ENCODE measurements at places on chromosomes 6 and 20. TPM values are rescaled to one million over a fixed set of nuclear protein-coding genes. Genes with fewer than 3 reads are reported as not detected.
A peak's percentile ranks its signal among the peaks of the same experiment; 100 is the strongest.

The FABP7 gene
- total RNA-seq: not detected

The SLC35A1 gene
- 15.6 TPM for total RNA-seq

The FOXF2 gene
- not detected for total RNA-seq

The BFSP1 gene
- not detected for total RNA-seq

The FNDC11 gene
- total RNA-seq: 5.1 TPM

The ZNF831 gene
- total RNA-seq: 14.1 TPM

The EYA4 gene
- total RNA-seq: 0.49 TPM

The TNFRSF6B gene
- total RNA-seq: not detected

The CCDC170 gene
- not detected for total RNA-seq

DNA sequence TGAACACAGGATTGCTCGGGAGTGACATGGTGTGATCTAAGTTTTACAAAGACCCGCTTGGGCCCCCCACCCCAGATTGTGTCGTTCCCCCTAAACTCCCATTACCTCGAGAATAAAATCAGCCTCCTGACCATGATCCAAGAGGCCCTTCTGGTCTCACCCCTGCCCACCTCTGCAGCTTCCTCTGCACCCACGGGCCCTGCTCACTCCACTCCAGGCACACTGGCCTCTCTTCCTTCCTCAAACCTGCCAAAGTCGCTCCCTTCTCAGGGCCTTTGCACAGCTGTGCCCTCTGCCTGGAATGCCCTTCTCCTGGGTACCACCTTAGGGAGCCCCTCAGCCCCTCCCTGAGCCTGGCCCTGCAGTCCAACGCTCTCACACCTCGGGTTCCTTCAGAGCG, 17.9 kb downstream of the TGM2 start:
- DNase-seq: no peak

- DNase-seq: no peak
These were observed 2.7 kb downstream of the PAQR8 start for GRCh38 chr6:52364480-52365166.

DNA sequence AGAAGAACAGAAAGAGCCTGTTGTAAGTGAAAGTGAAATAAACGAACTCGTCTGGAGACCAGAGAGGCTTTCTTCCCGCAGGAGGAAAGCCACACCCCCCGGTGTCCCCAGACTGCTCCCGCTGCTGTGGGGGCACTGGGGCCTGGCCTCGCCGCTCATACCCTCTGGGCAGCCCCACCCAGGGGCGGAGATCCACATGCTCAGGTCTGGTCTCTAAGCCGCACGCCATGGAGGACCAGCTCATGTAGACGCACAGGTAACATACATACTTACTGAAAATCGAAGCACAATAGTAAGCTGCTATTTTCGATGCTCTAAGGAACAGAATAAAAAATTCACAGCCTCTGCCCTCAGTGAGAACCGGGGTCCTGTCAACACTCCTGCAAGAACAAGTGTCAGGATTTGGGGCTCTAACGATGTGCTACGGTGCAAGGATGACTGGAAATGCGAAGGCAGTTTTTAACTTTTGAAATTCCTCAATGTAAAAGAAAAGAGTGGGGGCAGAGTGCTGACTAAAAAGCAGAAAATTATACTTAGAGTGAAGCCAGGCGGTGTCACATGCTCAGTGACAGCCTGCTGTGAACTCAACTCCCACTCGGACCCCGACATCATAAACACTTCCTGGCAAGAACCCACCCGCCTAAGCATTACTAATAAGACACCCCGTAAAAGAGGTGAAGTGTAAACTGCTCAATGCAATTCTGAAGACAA, 110.5 kb downstream of the IRF4 start:
- peak; percentile 48 for DNase-seq

GRCh38 chr6:71502956-71503355, 214.3 kb downstream of the OGFRL1 start:
- DNase-seq: no peak

GRCh38 chr6:42674780-42675179, 47.6 kb downstream of the PRPH2 start:
- no peak for DNase-seq

GRCh38 chr6:36314221-36315014, 22.3 kb downstream of the BNIP5 start:
- no peak for DNase-seq

DNA sequence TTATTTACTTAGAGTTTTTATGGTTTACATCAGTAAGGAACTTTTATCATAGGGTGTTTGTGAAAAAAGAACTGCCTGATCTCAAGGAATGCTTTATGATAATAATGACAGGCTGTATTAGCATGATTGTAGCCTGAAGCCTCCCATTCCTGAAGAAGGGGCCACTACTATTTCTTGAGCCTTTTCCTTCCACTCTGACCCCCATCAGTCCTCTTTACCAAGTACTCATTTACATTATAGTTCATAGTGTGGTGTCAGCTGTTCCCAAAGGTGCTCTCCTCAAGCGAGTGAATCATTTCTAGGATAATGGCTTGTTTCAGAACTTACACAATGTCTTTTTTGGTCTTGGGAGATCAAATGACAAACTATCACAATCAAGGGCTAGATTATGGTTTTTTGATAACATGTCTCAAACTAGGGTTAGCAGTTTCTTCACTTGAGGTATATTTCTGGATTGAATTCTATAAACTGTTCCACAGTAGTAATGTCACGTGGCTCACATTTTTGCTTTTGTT, 283.6 kb downstream of the CDKAL1 start:
- no peak for DNase-seq

DNA sequence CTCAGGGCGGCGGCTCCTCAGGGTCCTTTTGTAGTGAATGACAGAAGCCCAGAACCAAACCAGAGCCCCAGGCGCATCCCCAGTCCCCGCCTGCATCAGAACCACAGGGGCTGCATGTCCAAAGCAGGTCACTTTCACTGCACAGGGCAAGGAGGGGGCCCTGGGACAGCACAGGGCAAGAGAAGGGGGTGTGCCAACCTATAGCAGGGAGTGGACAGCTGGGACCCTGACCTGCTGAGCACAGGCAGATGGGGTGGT, 501.4 kb downstream of the PREX1 start:
- DNase-seq: no peak

GRCh38 chr20:19137641-19138040, 74.8 kb upstream of the SLC24A3 start:
- DNase-seq: no peak

DNA sequence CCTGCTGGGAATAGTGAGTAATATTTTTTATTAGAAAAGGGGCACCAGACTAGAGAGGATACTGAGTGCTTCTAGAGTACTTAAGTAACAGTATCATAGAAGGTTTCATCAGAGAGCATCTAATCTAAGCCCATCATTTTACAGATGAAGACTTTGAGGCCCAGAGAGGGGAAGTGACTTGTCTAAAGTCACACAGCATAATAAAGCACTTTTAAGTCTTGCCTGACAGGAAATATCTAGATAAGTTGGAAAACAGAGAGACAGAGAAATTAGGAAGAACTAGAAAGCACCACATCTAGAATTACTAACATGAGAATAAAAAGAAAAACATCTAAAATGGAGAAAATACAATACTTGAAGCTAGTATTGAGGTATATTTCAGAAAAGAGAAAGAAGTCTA, 6.0 kb downstream of the HLA-DMA start:
- DNase-seq: no peak

- no peak for DNase-seq
These were observed 77.6 kb downstream of the SAMD5 start for GRCh38 chr6:147586044-147586443.

- no peak for DNase-seq
These were observed 31.5 kb upstream of the SRSF6 start for GRCh38 chr20:43426172-43426571.

GRCh38 chr6:33314515-33314942, 651 bp upstream of the TAPBP start:
- peak; percentile 92 for DNase-seq

DNA sequence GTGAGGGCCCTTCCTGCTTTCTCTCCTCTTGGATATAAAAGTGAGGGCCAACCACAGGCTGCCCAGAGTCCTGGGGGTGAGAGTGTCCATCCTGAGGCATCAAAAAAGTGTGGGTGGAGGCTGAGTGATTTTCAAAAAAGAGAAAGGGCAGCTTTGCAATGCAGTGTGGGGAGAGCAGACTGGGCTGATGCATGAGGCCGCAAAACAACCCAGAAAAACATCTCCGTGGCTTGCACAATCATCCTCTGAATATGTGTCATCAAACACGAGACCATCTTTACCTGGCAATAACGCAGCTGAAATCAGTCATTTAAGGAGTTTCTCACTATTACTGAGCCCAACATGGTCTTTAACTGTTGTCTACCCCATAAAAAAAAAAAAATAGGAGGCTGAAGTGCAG, 191.2 kb upstream of the SOX4 start:
- no peak for DNase-seq

DNA sequence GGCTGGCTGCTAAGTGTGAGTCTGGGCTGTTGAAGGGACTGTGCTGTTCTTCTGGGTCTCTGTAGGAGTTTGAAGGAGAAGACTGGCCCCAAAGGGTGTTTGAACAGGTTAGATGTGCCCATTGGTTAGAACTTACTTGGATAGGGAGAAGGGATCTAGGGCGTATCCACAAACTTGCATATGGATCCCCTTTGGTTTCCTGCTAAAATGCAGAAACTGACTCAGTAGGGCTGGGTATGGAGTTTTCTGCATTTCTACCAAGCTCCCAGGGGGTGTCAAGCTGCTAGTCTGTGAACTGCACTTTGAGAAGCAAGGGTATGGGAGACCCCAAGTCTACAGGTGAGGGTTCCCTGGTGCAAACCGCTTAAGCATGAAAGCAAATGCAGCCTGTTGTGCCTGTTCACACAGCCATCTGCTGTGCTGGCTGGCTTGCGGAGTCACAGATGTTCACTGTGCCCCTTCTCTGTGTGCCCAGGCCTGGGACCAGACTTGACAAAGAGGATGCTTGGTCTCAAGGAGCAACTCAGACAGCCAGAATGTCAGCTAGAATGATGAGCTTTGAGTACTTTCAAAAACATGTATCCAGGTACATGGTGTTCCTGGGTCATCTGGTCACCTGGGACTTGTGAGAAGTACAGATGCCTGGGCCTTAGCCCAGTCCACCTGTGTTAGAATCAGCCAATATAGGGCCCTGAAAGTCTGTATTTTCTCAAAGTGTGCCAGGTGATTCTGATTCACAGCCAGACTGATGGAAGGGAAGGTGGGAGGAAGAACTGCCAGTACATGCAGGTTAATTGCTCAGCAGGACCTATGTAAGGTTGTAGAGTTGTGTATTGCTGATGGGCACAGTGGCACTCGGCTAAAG, 7.4 kb downstream of the PPP1R16B start:
- no peak for DNase-seq

GRCh38 chr6:40907198-40907701, 131.8 kb downstream of the UNC5CL start:
- no peak for DNase-seq

DNA sequence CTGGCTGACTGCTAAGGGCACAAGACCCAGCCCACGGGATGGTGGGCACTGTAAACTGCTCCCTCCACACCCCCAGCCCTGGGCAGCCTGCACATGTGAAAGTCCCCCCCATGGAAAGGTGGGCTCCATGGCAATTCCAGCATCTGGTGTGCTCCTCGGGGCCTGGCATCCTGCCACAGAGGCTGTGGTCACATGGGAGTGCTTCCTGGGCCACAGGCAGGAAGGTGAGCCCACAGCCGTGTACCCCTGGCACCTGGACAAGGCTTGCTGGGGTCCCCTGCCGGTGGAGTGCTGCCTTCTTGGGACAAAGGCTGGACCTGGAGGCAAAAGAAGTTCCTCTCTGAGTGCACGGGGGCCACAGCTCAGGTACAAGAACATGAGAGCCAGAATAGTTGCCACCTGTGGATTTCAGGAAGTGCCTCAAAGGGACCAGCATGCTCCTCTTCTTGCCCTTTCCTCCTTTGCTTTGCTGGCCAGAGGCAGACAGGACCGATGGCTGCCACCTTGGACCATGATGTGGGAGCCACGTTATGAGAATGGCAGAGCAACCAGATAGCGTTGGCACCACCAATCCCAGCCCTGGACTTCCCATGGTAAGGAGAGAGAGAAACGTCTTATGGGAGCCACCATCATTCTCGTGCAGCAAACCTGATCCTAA, 120.2 kb upstream of the MLN start:
- DNase-seq: no peak

DNA sequence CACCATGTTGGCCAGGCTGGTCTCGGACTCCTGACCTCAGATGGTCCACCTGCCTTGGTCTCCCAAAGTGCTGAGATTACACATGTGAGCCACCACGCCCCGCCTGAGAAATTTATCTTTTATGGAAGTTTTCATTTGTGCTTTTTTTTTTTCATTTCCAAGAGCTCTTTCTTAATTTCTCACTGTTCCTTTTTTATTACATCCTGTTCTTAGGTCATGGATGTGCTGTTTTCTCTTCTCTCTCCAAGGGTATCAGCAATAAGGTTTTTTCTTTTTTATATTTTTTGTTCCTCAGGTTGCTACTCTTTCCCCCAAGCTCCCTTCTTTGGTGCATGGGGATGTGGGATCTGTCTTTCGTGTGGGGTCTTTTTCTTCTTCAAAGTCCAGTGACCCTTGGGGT, 21.2 kb upstream of the LSM14B start:
- no peak for DNase-seq

DNA sequence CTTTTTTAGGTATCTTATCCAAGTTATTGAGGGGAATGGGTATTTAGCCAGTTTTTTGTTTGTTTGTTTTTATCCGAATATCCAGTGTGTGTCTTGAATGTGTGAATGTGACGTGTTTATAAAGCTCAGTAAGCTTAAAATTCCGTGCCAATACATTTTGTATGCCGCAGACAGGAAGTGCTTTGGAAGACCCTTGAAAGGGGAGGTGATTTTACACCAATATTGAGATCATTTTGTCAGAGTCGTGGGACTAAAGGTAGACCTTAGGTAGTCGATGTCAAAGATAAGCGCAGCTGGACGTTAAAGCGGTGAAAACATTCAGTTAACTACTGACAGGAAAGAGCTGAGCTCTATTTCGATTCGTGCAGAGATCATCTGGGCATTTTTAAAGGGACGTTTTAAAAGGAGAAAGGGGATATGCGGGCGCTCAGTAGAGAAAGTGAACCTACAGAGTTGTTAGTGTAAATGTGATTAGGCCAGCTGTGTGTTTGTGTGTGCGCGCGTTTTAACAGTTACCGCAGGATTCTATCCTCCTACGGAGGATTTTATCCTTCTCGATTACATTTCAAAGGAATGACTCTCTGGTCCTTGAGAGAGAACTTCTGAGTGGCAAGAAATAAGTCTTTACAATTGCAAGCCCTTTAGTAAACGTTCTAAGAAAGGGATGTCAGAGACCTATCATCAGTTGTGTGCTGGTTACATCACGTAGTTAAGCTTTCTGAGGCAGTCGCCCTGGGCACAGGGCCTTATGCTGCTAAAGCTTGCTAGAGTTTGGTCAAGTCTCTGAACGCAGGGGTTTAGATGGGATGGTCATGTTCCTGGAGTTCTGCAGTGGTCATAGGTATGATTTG, 625 bp upstream of the ECHDC1 start:
- DNase-seq: no peak

DNA sequence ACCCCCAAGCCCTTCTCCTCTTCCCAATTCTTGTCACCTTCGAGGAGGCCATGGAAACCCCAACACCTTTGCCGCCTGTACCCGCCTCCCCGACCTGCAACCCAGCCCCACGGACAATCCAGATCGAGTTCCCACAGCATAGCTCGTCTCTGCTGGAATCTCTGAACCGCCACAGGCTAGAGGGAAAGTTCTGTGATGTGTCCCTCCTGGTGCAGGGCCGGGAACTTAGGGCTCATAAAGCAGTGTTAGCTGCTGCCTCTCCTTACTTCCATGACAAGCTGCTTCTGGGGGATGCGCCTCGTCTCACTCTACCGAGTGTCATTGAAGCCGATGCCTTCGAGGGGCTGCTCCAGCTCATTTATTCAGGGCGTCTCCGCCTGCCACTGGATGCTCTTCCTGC, 675 bp downstream of the ZBTB9 start:
- DNase-seq: no peak

- DNase-seq: no peak
These were observed 76.0 kb downstream of the JPH2 start for GRCh38 chr20:44110816-44111568.

- DNase-seq: no peak
These were observed 523 bp upstream of the COX7A2 start for GRCh38 chr6:75244063-75244584.
